ENCODE measurements at places on chromosomes 6 and 20.

GRCh38 chr20:49821870-49822331 lies 9.3 kb downstream of the SLC9A8 start:
- peak; percentile 82 for DNase-seq

DNA sequence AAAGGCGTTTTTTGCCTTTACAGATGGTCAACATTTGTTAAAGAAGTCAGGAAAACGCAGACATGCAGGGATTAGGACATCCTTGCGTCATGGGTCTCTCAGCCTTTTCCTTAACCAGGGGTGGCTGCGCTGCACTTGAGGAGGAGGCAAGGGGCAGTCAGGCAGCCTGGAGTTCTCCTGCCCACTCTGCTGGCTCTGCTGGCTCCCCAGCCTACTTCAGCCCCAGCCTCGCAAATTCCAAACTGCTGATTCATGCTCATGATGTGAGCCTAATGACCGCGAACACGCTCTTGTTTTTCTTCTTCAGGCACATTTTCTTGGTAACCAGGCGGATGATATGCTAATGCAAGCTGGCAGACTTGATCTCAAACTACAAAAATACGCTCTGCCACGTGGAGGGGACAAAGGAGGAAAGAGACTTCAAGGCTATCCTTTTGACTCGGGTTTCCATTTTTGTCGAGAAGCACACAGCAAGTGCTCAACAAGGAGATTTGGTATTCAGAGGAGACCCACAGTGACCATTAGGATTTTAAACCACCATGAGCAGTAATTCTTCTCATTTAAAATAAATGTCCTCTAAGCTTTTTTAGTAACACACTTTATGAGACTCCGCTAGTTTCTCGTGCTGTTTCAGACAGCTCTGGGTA lies 290.3 kb upstream of the STXBP5 start:
- peak; percentile 88 for DNase-seq

DNA sequence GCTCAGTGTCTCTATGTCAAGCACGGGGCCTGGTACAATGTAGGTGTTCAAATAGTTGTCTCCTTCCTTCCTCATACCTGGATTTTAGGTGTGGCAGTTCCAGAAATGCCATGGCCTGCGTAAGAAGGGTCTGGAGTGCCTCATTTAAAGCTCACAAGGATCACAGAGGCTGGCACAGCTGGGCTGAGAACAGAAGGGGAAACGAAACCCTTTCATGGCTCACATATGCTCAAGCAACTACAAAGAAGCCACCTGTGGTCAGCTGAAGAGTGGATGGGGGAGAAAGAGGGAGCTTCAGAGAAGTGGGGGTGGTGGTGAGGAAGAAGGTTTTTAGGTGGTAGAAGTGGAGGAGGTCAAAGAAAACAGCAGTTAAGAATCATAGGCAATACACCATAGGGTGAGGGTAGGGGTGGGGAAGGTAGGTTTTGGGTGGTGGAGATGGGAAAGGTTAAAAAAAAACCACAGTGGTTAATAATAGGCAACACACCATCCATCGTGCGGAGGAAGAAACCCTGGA lies 17.0 kb upstream of the TOP1 start:
- no peak for DNase-seq

- DNase-seq = no peak
Observed at GRCh38 chr6:45664707-45665106, 287.0 kb upstream of the SUPT3H start.

- DNase-seq = no peak
Observed at GRCh38 chr20:51629399-51630058, 87.0 kb upstream of the NFATC2 start.

DNA sequence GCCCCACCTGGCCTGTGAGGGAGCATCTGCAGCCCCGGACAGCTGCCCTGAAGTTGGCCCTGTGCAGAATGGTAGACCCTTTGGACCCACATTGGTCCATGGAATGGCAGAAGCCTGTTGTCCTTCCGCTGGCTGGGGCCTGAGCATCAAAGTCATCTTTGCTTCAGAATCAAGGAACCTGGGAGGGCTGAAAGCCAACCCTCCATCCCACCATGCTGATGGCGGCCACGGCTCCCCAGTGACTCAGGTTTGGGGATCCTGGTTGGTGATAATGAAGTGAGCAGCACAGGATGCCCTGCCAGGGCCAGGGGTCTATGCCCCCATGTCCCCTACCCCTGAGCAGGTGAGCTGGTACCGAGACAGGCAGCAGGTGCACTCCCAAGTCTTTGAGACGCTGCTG lies 52.8 kb downstream of the YTHDF1 start:
- DNase-seq = no peak

DNA sequence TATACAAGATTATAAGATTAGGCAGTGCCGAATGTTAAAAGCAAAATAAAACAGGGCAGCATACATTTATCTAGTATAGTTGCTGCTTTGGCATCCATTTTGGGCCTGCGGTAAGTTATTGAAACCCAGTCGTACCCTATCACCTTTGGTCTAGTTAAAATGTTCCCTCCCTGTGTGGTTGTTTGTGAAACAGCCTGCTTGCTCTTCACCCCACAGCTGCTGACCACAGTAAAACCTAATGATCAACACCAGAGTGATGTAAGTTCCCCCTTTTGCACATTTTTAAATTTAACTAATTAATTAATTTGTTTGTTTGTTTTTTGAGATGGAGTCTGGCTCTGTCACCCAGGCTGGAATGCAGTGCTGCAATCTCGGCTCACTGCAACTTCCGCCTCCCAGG lies 50.3 kb upstream of the TXNDC5 start:
- no peak for DNase-seq

GRCh38 chr6:159540152-159540551 lies 152.9 kb downstream of the SOD2 start:
- no peak for DNase-seq

- DNase-seq = no peak
Observed at GRCh38 chr6:37060195-37060559, 54.7 kb downstream of the FGD2 start.

DNA sequence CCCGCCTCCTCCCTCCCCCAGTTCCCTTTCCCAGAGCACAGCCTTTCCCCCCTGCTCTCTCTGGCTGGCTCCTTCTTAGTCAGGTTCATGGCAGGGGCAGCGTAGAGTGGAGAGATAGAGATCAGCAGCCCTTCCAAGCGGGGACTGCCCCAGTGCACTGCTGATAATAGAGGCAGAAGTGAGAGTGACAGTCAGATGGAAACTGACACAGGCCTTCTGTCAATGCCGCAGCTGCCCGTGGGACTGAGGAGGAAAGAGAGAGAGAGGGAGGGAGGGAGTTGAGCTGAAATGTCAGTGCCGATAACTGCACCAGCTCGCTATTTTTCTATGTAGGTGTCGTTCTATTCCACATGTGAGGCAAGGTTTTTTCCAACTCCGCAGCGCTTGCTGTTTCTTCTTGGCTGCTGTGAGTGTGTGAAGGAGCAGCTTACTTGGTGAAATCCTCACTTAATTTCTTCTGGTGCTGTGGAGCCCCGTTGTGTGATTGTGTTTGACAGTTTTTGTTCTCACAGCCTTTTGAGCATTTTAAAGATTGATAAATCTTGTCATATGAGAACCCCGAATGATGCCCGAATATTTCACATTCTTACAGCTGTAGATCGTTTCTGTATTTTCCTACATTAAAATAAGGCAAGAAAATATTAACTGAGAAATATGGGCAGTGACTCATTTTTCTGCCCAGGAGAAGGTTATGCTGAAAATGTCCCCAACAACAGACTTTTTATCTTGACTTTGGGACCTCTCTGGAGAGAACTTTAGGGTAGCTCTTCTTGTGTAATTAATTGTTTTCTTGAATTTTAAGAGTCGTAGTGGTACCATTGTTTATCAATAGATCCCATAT lies 386.4 kb upstream of the MMS22L start:
- peak; percentile 15 for DNase-seq

- DNase-seq = no peak
Observed at GRCh38 chr6:91659891-91660290, 1073.0 kb upstream of the MAP3K7 start.

DNA sequence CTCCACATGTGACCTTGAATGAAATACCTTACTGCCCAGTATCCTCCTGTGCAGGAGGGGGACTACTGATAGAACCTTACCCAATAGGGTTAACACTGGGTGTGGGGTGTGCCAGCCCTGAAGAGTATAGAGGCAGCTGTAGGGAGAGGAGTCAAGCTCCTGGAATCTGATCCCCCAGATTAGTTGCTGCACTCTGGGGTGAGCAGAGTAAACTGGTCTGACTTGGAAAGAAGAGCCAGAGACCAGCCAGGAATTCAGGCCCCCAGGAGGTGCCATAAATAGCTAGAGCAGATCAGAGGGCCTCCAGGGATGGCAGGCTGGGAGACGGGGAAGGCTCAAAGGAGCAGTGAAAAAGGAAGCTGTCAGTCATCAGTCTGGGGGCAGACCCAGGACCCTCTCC lies 3.5 kb upstream of the APOBEC2 start:
- no peak for DNase-seq

DNA sequence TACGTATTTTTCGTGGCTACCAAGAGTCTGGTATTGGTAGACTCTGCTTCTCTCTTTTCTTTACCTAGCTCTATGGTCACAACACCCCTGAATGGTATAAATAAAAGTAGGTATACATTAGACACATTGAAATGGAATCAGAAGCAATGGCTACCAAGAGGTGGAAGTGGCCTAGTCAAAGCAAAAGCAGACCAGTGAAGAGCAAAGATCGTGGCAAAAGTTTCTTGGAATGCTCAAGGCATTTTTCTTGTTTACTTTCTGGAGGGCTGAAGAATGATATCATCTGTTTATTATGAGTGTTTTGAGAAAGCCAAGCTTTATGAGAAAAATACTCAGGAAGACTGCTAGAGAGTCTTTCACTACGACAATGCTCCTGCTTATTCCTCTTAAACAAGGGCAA lies 28.6 kb upstream of the MOCS1 start:
- no peak for DNase-seq

- DNase-seq = peak; percentile 94
Observed at GRCh38 chr6:135497412-135498184, at the start of gene AHI1. AHI1 (minus strand) TSS chr6:135497740; CDS start chr6:135492237, 5,503 bp downstream.

DNA sequence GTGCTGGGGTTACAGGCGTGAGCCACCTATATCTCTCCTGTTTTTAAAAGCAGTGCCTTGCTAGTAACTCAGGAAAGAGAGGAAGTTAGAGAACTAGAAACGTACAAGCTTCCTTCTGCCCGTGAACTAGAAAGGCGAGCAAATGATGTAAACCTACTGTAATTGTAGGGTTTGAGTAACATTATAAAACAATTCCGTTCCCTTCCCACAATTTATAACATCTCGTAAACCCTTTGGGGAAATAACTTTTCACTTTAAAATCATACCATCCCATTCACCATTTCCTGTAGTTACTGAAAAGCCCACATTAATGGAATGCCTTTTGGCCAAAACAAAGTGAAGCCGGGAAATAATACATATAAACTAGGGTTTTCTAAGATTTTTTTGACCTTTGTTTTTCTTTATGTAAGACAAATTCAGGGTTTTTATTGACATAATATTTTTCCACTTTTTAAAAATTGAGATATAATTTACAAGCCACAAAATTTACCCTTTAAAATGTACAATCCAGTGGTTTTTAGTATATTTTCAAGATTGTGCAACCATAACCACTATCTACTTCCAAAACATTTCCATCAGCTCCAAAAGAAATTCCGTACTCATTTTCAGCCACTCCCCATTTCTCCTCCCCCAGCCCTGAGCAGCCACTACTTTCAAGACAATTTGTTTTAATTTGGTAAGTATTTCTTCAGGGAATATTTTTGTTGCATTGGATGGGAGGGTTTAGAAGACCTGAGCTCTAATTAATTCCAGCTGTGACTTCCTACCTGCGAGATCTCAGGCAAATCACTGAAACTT lies 175.1 kb upstream of the PDE10A start:
- no peak for DNase-seq

DNA sequence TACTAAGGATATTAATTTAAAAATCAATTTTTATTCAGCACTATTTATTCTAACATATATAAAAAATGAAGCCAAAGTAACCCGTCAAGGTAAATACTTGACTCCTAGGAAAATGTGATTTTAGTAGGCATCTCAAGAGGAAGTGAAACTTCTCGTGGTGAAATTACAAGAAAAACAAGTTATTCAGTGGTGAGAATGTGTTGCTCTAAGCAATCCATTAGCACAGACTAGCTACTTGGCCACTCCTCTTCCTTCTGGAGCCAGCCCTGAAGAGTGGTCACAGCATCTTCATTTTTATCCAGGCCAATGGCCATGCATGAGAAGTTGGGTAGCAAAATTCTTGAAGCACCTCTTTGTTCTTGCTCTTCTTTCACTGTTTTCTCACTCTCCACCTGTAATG lies 40.4 kb upstream of the GFRAL start:
- no peak for DNase-seq

GRCh38 chr6:11428371-11428770 lies 109.2 kb upstream of the TMEM170B start:
- no peak for DNase-seq

DNA sequence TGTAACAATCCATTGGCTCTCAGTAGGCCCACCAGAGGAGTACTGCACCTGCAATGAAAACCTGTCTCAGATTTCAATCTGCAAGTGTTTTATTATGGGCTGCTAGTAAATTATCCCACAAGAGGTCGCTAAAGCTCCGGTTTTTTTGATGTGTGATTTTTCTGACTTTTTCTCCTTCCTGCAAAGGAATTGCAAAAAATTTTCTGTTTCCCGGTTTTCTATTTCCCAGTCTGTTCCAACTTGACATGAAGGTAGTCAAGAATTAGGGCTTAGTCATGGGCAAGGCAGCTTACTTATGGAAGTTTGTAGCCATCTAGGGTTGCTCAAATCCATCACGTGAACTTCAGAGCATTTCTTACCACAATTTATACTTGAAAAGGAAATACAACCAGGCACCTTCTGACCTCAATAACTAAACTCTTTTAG lies 38.5 kb upstream of the AHI1 start:
- peak; percentile 55 for DNase-seq

DNA sequence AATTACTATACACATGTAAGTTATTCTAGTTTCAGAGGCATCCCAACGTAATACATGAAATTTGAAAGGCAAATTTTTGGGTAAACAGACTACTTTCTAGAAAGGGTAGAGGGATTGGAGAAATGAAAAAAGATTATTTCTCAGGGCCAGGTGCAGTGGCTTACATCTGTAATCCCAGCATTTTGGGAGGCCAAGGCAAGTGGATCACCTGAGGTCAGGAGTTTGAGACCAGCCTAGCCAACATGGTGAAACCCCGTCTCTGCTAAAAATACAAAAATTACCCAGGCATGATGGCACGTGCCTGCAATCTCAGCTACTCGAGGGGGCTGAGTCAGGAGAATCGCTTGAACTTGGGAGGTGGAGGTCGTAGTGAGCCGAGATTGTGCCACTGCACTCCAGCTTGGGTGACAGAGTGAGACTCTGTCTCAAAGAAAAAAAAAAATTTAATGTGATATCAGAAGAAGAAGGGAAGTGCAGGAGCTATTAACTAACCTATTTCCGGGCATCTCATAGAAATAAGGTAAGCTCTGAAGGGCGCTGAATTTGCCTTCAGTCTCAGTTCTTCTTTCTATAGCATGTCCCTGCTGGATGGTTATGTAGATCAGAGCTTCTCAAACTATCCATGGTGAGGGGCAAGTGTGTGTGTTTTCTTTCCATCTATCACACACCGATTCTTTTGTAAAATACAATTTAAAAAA lies 100.3 kb upstream of the MTHFD1L start:
- no peak for DNase-seq
